Kidney epithelial cell (primary cell): ENCODE measurements at places on chromosomes 13 and 19. TPM values are rescaled to one million over a fixed set of nuclear protein-coding genes. Genes with fewer than 3 reads are reported as not detected.

Gene ZNF324
- 7.2 and 12.3 TPM in 2 replicates for total RNA-seq

Gene CGB3
- total RNA-seq = not detected in 2 replicates

- DNase-seq = no peak
Measured at GRCh38 chr13:35496761-35497386, 20.4 kb upstream of the MAB21L1 start.

GRCh38 chr19:55613930-55614710, 8.7 kb downstream of the ZNF865 start:
- no peak for DNase-seq

DNA sequence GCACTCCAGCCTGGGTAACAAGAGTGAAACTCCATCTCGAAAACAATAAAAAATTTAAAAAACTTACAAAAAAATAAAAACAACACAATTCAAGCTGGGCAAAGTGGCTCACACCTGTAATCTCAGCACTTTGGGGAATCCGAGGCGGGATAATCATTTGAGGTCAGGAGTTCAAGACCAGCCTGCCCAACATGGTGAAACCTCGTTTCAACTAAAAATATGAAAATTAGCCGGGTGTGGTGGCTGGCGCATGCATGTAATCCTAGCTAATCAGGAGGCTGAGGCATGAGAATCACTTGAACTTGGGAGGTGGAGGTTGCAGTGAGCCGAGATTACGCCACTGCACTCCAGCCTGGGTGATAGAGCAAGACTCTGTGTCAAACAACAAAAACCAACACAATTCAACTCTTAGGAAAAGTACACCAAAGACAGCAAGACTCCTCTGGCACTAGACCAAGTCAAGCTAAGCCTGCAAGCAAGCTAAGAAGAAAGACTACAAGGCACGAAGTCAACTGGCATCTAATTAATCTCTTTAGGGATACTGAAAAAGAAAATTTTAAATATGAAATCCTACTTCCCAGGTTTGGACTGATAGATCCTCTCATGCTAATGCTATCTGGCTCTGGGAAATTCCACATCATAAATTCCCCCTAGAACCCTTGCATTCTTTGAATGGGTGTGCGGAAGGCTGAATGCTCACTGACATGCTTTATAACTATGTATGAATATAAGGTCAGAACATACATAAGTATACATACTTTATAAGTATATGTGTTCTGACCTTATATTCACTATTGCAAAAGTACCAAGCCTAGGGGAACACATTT, 7.9 kb downstream of the PBX4 start:
- DNase-seq = no peak

DNA sequence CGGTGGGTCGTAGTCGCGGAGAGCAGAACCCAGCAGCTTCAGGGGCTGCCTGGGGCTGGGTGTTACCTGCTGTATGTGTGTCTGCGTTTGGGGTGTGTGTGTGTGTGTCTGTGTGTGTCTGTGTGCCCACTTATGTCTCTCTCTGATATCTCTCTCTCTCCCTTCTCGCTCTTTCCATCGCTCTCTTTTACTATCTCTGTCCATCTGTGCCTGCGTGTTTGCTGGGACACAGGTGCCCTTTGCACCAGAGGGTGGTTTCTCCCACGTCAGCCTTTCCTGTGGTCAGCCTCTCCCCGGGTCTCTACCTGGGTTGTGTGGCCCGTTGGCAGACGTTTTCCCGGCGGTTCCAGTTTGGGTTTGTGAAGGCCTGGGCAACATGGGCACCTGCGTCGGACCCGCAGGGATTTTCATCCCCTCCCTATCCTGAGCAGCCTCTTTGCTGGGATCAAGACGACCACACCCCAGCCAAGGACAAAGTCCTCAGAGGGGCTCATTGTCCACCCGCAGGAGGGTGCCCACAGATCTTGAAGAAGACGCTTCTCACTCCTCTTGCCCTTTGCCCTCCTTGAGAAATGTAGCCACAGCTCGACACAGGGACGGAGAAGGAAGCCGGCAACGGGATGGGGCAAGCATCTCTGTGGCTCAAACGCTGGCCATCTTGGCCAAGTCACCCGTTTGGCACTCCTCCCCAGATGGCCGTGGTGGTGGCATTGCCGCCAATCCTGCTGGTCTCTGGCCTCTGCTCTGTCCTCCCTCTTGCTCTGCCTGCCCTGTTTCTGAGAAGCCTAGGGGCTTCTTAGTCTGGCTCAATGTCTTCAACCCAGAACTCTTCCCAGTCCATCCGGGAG, 43.3 kb downstream of the ZNF146 start:
- DNase-seq = no peak
